ENCODE measurements at places on chromosomes 2 and 18.

DNA sequence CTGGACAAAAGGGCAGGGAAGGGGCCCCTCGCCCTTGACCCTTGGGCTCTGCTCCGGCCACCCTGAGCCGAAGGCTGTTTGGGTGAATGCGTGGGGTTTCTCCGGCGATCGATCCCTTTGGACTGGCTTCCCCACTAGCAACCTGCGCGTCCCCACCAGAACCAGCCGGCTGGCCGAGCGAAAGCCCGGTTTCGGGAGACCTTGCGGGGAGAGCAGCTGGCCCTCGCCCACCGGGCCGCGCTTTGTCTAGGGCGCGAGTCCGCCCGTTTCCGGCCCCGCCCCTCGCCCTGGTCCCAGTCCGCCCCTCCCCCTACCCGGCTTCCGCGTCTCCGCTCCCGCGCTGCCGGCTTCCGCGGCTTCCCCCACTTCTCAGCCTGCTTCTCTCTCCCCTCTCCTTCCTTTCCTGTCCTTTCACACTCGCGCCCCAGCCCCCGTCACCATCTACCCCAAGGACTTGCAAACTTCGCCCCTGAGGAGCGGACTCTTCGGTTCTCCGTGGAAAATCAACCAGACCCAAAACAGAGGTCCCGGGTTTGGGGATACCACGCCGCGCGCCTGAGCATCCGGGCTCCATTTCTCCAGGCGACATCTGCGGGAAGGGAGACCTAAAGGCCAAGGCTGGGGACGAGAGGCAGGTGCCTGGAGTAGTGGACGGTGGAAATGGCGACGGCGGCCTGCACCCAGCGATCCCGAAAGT lies 48.0 kb upstream of the ATP6V1B1 start:
- peak; percentile 78 for DNase-seq

DNA sequence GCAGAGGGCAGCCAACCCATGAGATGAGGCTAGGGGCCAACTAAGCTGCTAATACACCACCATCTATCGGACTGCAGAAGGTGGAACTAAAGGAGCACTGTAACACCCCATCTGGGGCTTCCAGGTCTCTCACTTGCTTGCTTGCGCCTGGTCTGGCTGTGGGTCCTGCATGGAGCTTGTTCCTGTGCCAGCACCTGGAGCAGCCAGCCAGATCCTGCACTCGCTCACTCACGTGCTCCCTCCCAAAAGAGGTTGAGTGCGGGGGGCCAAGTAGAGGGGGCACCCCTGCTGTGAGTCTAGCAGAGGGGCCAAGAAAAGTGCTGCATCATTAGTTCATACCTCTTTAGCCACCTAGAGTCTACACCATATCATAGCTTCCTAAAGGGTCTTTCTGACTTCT lies 250.9 kb downstream of the LRRTM4 start:
- DNase-seq, result no peak

- no peak for DNase-seq
These were observed 317.0 kb upstream of the MYT1L start for GRCh38 chr2:2648094-2648493.

DNA sequence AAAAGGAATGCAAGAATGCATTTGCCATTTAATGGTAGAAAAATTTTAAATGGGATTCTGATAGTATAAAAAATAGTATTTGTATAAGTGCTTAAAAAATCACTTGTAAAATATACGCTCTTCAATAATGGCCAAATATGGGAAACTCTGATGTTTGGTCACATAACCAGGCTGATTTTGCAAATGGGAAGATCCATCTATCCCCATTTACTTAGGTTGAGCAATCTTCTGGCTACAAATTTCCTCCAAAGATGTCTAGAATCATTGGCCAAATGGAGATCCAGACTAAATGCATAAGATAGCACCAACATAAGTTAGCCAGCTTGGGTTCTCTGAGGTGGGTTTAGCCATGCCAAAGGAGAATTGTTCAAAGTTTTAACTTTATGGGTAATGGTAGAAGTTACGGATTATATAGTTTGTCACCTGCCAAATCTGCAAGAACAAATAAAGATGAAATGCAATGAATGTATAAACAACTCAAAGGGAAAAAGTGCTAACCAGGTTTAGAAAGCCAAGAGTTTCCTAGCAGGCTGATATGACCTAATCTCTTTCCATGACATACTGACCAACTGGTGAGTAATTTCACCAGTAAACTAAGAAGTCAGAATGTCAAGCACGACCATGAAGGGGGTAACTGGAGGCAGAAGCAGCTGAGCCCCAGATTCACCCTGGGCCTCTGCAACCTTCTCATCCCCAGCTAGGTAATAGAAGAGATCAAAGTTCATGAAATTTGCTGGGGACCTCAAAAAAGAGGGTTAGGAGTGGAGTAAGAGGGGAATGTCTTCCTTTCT lies 10.0 kb downstream of the RHOB start:
- no peak for DNase-seq

GRCh38 chr2:171386627-171387026 lies 47.2 kb downstream of the METTL8 start:
- no peak for DNase-seq

DNA sequence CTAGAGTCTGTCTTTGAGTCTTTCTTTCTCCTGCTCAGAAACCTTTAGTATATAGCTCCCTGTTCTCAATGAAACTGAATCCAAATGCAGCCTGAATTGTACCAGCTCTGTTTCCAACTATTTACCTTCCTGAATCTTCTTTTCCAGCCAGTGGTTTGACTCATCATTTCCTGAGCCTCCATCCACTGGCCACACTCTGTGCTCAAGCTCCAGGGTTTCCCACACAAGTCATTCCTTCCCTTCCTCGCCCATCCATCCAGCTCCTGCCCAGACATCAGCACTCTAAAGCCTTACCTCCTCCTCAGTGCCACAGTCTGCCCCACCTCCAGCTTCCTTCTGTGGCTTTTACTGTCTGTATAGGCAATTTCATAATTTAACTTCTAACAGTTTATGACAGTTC lies 233.6 kb upstream of the RASGRP3 start:
- DNase-seq, result no peak

DNA sequence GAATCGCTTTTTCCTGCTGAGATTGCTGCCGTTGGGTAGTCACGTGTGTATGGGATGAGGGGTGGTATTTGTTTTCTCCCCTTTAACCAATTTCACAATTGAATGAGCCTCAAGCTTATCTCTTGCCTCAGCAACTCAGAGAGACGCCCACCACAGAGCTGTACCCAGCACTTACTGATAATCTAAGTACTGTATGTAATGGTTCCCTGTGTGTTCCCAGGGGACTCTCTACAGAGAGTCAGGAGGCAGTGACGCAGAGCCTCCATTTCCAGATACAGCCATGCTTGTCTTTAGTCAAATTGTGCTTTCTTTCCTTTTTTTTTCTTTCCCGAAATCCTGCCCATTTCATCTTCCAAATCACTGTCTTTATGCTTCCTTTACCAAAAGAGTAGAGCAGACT lies 1102.1 kb upstream of the KLHL29 start:
- DNase-seq, result no peak

DNA sequence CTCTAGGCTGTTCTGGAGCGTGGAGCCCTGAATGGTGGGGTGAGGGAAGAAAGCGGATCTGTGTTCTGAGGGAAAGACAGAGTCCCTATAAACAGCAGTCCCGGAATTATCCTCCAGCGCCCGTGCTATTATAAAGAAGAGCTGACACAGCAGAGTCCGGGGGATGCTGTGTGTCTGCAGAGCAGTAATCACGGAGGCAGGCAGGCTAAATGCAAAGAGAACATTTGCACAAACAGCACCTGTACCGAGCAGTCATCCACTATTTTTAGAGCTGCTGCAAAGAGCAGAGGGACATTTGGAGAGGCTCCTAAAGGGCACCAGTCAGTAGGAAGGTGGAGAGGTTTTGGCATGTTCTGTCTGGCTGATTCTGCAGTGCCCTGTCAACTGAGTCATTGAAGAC lies 293.8 kb upstream of the SLC14A2 start:
- DNase-seq, result no peak

- DNase-seq, result no peak
These were observed 321.4 kb upstream of the SLC8A1 start for GRCh38 chr2:40773291-40773690.

- peak; percentile 6 for DNase-seq
These were observed 29.6 kb downstream of the MCEE start for GRCh38 chr2:71100195-71100964.

GRCh38 chr2:1848599-1848995 lies 104.3 kb upstream of the PXDN start:
- no peak for DNase-seq

- DNase-seq, result no peak
These were observed 702.4 kb upstream of the RAB6C start for GRCh38 chr2:129276978-129277584.

Data from NCI-H1417 treated with DMSO at 0.1 percent for 48 hours (cell line).